Astrocyte of the cerebellum (primary cell): ENCODE measurements at places on chromosomes 5 and 9.

DNA sequence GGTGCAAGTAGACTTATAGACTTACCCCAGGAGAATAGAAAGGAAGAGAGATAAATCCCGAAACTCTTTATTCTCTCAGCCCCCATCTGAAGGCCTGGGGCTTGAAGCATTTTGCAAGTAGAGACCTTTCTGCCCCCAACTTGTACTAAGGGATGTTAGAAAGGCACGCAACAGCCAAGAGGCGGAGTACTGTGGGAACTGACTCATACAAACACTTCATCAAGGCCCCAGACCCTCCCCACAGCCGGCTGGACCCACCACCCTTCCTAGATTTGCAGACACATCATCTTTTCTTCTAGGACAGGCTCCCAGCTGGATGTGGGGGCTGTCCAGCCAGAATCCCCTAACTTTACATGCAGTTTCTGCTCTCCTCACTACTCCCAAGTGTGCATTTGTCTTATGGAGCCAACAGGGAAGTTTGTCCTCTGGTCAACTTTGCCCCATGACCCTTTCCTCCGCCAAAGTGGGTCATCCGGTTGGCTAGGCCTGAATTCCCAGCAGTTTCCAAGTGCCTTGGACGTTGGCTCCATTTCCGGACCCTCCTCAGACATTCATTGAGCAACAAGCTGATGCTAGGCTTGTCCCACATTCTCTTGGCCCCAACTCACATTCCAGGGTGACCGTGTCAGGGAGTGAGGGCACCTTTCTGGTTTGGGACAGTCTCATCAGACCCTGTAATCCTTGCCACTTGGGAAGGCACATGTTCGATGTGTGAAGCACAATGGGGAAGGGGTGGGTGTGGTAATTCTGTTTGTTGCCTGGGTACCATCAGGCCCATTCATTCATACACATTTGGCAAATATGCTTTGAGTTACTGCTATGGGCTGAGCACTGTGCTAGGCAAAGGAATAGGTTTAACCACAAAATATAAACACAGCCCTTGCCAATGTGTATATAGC is 64.6 kb downstream of the ABLIM3 start:
- peak; percentile 58 for DNase-seq

DNA sequence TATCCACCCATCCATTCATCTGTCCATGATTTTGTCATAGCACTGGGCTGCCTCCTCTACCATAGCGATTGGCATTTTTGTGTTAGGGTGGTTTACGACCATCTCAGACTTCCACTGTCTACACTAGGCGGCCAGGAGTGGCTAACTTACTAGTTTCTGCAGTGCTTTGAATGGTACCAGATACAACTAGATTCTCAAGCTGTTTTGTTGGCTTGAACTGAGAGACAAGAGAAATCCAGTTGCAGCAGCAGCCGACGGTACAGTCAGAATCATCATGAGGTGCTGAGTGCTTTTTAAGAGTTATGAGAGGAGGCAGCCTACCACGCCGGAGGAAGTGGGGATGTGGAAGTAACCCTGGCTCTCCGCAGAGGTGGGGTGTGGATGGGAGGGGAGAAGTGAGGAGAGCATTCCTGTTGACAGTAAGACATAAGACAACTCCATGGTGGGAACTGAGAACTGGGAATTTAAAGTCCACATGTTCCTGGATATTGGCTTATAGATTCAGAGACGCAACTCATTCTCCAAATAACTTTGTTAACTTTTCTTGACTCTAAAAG is 27.9 kb downstream of the COL5A1 start:
- DNase-seq: no peak

GRCh38 chr5:178357121-178357521 is 124.5 kb upstream of the PHYKPL start:
- no peak for DNase-seq

- no peak for DNase-seq
These were observed 36.0 kb downstream of the FOXD1 start for GRCh38 chr5:73412597-73412988.

DNA sequence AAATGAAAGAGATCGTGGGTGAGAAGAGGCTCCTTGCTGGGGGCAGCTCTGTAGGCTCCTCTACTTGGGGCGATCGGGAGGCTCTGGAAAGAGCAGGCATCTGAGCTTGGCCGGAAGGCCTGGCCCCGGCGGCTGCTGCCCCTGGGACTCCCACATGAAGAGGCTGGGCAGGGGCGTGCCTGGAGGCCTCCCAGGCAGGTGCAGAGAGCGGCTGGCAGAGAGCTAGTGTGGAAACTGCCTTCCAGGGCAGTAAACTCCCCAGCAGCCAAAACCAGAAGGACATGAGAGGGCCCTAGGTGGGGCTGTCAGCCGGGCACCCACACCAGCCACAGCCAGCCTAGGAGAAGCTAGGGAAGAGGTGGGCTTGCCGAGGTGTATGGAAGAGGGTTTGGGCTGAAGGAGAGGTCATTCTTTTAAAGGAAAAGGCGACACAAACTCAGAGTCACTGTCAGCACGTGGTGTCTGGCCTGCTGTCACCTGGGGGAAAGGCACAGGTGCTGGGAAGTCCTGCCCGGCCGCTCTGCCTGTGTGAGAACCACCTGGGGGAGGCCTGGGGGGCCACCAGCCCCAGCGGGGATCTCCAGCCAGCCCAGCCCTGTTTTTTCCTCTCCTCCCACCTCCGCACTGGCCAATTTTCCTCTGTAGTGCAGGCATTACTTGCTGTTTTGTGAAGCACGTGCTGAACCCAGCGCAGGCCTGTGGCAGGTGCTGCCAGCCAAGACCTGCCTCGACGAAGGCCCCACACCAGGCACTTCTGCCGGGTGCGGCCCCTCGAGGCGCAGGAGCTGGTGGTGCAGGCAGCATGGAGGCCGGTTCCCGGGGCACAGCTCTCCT is 44.8 kb upstream of the EGFL7 start:
- DNase-seq: no peak

DNA sequence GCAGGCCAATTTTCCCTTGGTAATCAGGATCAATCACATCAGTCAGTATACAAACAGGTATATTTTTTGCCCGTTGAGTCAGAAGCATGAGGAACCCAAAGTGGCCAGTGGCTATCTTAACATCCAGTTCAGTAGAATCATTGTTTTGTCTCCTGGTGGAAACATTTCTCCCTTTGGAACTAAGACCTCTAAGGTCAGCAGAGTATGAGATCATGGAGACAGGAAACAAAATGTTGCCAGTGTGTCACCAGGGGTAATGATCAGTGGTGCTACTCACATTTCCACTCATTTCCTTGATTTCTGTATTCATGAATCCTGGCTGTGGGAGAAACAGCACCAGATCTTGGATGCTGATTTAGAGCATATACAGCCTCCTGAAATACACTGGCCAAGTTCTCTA is 553.0 kb downstream of the CSNK1G3 start:
- DNase-seq: no peak

DNA sequence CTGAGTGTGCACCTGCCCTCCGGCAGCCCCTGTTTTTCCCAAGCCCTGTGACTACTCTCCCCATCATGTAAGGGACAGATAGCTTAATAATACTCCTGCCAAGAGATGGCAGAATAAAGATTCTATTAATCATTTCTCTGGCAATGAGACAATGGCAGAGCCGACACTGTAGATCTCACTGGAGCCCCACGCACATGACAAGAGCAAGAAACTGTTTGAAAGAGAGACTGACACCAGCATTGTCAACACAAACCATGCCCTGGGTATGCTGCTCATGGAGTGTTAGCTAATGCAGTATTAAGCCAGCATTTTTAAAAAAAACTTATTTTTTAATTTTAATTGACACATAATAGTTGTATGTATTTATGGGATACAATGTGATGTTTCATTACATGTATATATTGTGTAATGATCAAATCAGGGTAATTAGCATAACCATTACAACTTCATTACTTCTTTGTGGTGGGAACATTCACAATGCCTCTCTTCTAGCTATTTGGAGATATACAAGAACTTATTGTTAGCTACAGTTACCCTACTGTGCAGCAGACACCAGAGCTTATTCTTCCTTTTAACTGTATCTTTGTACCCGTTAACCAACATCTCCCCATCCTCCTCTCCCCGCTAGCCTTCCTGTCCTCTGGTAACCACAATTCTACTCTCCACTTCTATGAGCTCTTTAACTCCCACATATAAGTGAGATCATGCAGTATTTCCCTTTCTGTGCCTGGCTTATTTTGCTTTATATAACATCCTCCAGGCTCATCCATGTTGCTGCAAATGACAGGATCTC is 31.5 kb upstream of the SEMA4D start:
- no peak for DNase-seq

DNA sequence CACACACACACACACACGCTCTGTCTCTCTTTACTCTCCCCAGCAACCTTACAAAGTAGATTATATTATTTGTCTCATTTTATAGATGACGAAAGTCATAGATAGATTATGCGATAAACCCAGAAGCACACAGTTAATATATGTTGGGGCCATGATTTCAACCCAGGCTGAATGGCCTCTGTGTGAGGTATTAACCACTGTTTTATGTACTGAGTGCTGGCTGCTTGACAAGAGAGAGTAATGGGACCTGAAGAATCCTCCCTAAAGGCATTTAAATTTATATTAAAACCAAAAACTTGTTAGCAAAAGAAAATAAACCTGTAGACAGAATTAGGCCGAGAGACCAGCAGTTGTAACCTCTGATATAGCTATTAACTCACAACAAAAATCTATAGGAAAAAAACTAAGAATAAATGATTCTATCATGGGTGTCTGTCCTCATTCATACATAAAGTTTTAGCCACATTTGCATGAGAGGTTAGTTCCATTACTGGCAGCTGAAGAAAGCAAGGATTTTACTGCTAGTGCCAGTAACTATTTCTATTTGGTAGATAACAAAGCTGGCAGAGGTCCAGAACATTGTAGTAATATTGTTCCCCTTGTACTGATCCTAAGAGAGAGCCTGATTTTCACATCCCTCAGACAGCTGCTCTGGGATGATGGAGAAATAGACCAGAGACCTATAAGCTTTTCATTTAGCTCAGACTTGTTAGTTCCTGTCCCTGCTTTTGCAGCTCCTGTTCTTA is 250.9 kb downstream of the ADGRV1 start:
- no peak for DNase-seq

DNA sequence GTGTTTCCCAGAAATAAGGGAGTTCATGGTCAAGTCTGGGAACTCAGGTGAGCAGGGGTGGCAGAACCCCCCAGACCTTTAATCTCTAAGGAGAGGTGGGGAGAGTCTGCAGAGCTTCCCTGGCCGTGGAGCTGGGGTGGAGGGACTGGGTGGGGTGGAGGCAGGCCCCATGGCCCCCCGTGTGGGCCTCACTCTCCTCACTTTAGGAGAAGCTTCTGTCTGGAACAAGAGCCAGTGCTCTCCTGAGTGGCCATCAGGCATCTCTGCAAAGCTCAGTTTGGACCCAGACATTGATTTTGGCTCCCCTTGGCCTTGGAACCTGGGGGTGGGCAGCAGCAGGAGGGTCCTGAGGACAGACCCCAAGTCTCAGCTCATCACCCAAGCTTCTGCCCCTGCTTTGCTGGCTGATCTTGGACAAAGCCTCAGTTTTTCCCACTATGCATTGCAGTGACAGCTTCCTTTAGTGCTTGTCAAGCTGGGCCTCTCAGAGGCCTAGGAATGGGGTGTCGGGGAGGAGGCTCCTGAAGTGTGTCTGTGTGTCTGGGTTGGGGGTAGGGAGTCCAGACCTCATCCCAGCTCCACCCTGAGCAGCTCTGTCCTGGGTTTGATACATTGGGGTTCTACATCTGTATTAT is 3.5 kb upstream of the GBGT1 start:
- DNase-seq: no peak

DNA sequence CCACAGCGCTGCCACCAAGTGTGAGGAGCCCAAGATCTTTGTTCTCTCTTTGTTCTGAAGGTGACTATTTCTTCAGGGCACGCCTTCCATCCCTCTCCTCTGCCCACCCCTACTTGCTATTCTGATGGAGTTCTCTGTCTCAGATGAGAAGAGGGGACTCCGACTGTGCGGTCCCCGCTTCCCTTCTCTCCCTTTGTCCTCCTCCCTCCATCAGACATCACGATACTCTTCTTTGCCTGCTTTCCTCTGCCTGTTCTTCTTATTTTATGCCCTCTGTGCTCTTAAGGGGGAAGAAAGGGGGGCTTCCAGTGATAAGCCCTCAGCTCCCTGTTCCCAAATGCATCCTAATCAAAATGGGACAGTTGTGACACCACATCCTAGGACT is 307.8 kb downstream of the RAB3C start:
- DNase-seq: no peak

DNA sequence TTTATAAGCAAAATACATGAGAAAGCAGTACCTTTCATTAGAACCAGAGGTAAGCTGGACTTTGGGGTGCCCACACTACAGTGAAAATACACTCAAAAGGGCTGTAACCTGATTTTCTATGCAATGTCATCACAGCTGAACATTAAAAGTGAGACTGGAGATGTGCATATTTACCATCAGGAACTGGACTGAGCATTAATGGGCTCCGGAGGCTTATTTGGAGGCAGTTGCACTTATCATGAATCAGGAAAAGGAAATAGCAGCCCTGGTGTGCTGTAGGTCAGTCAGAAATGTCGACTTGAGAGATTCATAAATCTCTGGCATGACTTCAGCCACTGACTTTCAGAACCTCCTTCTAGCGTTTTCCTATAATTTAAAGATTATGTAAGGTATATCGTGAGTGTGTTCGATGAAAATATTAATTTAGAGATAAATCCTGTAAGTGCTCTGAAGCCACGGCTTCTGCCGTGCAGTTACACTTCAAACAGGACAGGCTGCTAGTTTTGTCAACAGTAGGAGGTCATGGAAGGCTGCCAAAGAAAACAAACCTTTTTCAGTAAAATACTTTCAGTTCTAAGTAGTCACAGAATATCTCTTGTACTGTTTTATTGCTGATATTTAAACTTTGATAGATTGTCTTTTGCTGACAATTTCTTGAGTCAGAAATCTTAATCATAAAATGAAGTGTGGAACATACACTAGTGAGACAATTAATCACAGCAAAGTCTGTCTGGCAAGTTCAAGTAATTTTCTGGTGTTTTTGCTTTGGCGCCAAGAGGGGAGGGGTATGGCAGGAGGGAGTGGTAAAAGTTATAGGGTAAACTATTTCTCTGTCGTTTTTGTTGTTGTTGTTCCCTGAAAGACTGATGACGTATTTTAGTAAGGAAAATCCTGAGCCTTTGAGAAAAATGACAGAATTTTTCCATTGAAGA is 939.7 kb downstream of the NR2F1-AS1 start:
- DNase-seq: peak; percentile 77

GRCh38 chr9:109139851-109140250 is 20.1 kb upstream of the TMEM245 start:
- DNase-seq: no peak
